ENCODE measurements at places on chromosomes 16 and 17.
A peak's percentile ranks its signal among the peaks of the same experiment; 100 is the strongest.

- peak; percentile 27 for DNase-seq
Observed at GRCh38 chr16:85296859-85297660, 184.8 kb upstream of the CIBAR2 start.

- DNase-seq, result no peak
Observed at GRCh38 chr17:77409282-77410161, 268.8 kb downstream of the SEC14L1 start.

- DNase-seq, result no peak
Observed at GRCh38 chr16:56936491-56936890, 4.5 kb downstream of the HERPUD1 start.

- no peak for DNase-seq
Observed at GRCh38 chr17:6599364-6599763, 41.1 kb downstream of the KIAA0753 start.

- no peak for DNase-seq
Observed at GRCh38 chr17:74096456-74096855, 107.0 kb upstream of the RPL38 start.

GRCh38 chr17:6648181-6648580, 3.2 kb downstream of the MED31 start:
- no peak for DNase-seq

- no peak for DNase-seq
Observed at GRCh38 chr16:75323198-75323597, 71.8 kb upstream of the BCAR1 start.

- no peak for DNase-seq
Observed at GRCh38 chr16:8950580-8951077, 13.1 kb downstream of the USP7 start.

- DNase-seq, result no peak
Observed at GRCh38 chr17:49382556-49382955, 20.5 kb upstream of the ZNF652 start.

- DNase-seq, result no peak
Observed at GRCh38 chr17:51258756-51259563, 889 bp downstream of the MBTD1 start.

DNA sequence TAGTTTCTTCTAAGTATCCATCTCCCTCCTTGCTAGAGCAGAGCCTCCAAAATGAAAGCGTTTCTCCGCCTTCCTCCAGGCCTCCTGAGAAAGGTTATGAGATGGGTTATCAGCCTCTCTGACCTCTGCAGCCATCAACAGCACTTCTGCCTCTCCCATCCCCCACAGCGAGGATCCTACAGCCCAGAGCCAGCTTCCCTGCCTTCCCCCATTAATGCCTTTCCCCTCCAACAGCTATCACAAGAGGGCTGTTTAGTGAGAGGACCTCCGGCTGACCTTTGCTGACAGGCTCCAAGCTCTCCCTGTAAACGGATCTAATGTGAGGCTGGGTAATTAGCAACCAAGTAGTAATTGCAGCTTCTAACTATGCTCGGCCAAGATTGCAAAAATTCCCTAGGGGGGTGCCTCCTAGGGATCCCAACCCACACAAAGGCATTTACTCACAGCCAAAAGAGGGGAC, 55.8 kb downstream of the ZFHX3 start:
- no peak for DNase-seq

GRCh38 chr17:69059458-69060175, 1.1 kb downstream of the ABCA9 start:
- DNase-seq, result no peak

GRCh38 chr17:50424996-50425681, 879 bp upstream of the ACSF2 start:
- DNase-seq, result no peak

DNA sequence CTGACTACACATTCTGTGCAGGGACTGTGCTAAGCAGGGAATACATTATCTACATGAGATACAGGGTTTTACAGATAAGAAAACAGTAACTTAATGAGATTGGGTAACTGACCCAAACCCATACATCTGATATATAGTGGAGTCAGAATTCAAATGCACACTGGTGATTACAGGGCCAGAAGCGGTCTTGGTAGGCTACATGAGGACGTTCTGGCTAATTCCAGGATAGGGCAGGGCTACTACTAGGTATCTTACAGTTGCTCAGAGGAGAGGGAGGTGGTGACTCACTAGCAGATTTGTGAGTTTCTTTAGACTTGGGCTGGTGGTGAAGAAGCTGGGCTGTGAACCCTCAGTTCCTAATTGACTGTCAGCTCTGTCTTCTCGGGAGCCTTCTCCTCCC, 21.4 kb downstream of the TRIM16 start:
- DNase-seq, result no peak

DNA sequence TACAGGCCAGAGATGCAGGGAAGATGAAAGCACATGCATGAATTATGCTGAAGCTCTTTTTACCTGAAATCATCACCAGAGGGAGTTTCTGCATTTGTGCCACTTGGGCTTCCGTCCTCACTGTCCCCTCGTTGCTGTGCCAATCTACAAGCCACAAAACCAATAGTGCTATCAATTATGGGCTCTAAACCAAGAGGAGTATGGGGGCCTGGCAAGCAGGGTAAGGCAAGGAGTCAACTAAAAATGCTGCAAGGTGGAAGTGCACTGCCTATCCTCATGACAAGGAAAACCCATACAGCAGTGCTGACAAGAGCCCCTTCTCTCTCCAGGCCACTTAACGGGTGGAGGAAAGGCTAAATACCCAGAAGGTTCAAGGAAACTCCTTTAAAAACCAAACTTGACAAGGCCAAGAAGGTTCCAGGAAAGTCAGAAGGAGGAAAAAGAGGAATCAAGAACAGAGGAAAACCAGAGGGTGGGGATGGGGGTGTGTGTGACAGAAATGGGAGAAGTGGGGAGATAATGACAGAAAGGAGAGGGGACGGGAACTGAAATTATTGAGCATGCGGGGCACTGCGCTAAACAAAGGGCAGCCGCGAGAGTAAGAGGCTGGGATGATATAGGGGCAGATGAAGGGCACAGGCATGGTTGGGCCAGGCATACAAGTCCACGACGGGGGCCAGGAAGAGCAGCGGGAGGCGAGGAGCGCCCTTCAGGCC, 674 bp downstream of the C17orf75 start:
- no peak for DNase-seq

DNA sequence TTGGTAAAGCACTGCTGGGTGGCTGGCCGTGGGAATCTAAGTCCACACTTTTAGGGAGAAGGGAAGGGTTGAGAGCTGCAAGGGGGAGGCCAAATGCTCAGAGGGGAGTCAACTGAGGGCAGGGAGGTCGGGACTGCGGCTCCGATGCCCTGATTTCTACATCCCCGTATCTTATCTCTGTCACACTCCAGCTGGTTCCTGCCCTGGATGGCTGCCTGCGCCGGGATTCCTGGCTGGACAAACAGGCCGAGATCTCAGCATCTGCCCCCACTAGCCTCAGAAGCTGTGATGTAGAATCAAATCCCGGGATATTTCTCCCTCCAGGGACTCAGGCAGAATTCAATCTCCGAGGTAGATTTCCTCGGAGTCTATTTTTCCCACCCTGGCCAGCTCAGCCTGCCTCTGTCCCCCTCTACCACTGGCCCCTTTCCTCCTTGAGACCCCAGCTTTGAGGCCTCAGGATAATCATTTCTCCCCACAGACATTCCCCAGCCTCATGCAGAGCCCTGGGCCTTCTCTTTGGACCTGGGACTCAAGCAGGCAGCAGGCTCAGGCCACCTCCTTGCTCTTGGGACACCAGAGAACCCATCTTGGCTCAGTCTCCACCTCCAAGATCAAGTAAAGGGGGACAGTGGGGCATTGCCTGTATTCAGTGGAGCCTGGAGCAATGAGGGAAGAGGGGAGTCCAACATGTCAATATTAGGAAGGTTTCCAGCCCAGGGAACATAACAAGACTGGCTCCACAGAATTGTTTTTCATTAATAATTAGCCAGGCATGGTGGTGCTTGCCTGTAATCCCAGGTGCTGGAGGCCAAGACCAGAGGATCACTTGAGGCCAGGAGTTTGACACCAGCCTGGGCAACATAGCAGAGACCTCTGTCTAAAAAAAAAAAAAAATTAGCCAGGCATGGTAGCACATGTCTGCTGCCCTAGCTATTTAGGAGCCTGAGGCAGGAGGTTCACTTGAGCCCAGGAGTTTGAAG, 1.8 kb downstream of the SHBG start:
- no peak for DNase-seq

DNA sequence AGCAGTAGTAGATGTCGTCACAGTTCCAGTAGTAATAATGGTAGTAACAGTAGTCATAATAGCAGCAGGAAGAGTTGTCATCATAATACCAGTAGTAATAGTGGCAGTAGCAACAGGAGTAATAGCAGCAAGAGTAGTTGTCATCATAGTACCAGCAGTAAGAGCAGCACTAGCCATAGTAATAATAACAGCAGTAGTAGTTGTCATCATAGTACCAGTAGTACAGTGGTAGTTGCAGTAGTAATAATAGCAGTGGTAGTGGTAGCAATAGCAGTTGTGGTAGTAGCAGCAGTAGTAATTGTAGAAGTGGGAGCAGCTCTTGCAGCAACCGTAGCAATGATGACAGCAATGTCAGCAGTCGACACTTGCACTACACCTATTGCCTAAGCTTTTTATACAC, 502.8 kb downstream of the HS3ST4 start:
- no peak for DNase-seq
